HT1080 (cell line): ENCODE measurements at places on chromosomes 1 and 21. TPM values are rescaled to one million over a fixed set of nuclear protein-coding genes. Genes with fewer than 3 reads are reported as not detected.

SOAT1 gene
- 15.6 and 28.5 TPM in 2 replicates for total RNA-seq

FCGR1A gene
- total RNA-seq, result not detected in 2 replicates

YBEY gene
- total RNA-seq, result 37.7 and 38.2 TPM in 2 replicates

KCNK1 gene
- 5.2 and 7.6 TPM in 2 replicates for total RNA-seq

KLHL17 gene
- 10.7 and 12.6 TPM in 2 replicates for total RNA-seq
